Liver (tissue), 10 donors: ENCODE measurements at places on chromosomes 7 and 10.

DNA sequence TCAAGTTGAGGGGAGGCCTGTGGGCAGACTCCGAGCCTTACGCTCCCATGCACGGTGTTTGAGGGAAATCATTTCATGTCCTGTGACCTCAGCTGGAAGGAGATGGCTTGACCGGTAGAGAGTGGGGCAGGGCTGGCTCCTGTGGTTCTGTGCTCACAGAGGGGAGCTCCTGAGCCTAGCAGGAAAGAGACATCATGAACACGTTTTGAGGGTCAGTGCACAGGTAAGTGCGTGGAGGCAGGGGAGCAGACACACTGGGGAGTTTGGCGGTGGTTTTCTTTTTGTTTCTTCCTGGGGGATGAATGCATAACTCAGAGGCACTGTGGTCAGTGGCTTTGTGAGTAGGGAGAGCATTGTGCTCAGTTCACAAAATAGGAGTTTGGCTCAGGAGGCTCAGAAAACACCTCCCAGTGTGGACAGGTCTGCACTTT is 22.5 kb downstream of the ADCY1 start:
- DNase-seq: peak; percentile 16

DNA sequence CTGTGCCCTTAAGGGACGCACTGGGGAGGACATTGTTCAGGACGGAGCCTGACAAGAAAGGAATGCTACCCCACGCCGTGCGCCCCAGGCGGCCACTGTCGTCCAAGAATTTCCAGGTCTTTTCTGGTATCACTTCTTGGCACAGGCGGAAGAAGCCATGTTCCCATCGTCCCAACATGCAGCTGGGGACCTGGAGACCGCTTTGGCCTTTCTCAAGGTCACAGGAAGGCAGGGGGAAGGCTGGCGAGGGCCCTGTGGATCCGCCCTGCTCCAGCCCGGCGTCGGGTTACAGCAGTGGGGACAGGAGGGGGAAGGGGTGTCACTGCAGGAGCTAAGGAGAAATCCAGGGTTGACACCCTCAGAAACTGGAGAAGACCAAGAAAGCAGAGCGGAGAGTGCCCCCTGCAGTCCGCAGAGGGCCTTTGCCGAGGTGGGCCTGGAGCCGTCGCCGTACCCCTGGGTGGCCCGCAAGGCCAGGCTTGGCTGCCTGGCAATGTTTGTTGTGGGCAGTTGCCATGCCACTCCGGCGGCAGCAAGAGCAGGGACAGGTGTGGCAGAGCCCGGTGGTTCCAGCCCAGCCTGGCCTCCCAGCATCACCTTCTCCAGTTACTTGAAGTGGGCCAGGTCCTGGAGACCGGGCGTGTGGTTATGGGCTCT is 104.1 kb downstream of the LHPP start:
- no peak for DNase-seq

GRCh38 chr10:49310460-49310859 is 11.5 kb downstream of the C10orf71 start:
- DNase-seq: no peak

DNA sequence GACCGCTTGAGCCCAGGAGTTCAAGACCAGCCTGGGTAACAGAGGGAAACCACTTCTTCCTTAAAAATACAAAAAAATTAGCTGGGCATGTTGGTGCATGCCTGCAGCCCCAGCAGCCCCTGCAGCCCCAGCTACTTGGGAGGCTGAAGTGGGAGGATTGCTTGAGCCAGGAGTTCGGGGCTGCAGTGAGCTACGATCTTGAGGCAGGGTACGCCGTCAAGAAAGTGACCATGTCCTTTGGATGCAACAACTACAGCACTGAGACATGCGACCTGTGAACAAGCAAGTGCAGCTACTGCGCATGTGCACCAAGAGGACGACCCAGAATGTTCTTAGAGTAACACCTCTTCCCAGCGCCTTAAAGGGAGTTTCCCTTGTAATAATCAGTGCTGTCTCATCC is 66.6 kb upstream of the ZNF479 start:
- no peak for DNase-seq

GRCh38 chr7:140060788-140061606 is 1.8 kb downstream of the PARP12 start:
- DNase-seq: peak; percentile 72

- no peak for DNase-seq
Measured at GRCh38 chr7:98133181-98133580, 26.5 kb downstream of the LMTK2 start.

- no peak for DNase-seq
Measured at GRCh38 chr7:95549818-95550529, 46.3 kb downstream of the PDK4 start.
